NCI-H1694 treated with DMSO at 0.1 percent for 48 hours (cell line): ENCODE measurements at places on chromosomes 4 and X.
A peak's percentile ranks its signal among the peaks of the same experiment; 100 is the strongest.

DNA sequence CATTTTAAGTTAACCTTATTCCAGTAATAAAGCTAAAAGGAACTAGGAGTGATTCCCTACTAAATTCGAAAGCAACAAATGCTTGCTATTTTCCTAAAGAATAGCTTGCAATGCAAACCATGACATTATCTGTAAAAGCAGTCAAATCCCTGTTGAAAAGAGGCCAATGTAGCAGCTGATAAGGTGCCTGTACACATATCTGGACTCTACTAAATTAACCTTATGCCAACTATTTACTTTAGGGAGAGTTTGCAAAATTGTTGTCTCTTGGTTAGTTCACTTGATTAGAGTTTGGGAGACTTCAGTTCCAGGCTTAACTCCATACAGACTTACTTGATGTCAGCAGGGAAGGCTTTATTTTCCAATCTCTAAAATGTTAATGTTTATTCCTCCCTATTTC lies 6.0 kb downstream of the IL13RA2 start:
- DNase-seq, result no peak

DNA sequence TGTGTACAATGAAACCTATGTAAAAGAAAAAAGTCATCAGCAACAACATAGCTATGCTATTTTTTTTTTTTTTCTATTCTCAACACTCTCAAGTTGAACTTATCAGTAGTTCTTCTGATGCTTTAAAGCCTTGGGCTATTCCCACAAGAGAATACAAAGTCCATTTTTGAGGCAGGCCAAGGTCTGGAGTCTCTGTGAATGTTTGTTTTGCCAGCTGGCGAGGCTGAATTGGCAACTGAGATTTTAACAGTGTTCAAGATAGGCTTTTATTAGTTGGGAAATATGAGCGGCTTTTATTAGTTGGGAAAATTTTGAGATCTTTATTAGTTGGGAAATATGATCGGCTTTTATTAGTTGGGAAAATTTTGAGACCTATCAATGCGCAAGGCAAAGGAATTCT lies 336.6 kb downstream of the SLITRK2 start:
- no peak for DNase-seq

GRCh38 chrX:81304563-81304962 lies 102.7 kb downstream of the SH3BGRL start:
- DNase-seq, result no peak

DNA sequence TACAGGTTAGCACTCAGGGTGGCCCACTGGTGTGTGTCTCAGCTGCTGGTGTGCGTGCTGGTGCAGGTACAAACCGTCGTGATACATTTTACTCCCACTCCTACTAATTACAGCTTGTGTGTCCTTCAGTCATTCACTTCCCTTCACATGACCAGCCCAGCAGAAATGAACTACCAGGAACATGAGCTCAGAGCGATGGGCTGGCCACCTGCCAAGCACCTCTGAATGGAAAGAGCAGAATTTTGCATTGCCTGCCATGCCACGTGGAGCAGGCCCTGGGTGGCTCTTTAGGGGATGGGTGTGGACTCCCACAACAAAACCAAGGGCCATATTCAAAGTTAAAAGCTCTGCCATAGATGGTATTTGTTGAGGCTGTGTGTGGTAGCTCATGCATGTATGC lies 58.9 kb upstream of the PGM2 start:
- peak; percentile 6 for DNase-seq

DNA sequence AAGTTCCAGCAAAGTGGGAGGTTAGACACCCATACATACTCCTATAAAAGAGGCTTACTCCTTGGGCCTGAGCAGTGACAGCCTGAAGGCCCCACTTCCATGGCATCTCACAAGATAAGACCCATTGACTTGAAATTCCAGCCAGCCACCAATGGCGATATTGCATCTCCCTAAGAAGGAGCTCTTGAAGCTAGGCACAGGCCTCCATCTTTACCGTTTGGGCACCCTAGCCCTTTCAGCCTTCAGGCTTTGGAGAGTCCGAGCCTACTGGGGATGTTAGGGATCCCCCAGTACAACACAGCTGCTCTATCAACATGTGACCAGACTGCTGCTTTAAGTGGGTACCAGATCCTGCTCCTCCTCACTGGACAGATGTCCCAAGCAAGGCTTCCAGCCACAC lies 189.5 kb downstream of the MAGEE1 start:
- no peak for DNase-seq

DNA sequence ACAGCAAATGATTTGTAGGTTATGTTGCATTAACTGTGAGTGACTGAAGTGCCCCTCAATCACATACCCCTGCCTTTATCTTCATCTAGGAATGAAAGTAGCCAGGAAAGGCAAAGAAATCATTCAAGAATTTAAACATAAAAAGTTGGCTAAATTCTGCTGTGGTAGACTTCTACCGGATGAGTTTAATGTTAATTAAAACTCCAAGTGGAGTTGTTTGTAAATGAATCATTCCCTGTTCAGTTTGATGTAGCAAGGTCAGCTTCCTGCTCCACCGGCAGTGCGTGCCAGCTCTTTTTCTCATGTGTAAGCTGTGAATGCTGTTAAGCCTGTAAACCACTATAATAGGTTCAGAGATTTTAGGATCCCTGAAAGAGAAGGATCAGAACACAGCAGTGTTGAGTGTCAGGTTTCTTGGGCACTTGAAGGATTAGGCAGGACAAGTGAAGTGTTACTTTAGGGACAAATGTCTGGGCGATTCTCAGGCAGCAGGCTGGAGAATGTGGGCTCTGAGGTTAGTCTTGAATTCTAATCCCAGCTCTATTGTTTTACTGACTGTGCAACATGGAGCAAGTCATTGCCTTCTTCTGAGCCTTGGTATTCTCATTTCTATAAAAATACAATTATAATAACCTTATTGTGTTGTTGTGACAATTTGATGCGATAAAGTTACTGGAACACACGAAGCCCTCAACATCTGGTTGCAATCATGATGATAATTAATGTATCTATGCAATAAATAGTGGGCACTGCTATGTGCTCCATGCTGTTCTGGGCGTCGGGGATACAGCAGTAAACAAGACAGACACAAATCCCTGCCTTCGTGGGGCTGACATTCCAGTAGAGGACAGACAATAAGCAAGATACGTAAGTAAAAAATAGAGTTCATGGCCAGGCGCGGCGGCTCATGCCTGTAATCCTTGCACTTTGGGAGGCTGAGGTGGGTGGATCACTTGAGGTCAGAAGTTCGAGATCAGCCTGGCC lies 112.0 kb downstream of the SHROOM3 start:
- no peak for DNase-seq

DNA sequence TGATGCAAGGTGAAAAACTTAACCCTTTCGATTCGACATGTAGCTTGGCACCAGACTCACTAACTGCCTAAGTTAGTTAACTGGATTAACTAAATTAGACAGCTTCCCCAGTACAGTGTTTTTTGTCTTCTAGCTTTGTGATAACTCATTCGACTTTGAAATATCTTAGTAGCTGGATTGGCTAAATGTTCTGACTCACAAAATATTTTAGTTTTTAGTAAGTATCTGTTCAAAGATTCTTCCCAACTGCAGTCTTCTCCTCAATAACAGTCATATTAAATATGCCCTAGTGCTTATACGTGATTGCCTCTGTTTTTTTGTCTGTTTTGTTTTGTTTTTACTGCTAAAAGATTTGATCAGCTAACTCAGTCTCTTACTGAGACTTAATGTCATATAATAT lies 102.9 kb downstream of the KCNIP4 start:
- no peak for DNase-seq

- DNase-seq, result no peak
These were observed 107.3 kb downstream of the DTHD1 start for GRCh38 chr4:36388710-36389109.

GRCh38 chrX:132489578-132490419 lies 961 bp upstream of the MBNL3 start:
- peak; percentile 40 for DNase-seq

GRCh38 chr4:111797455-111798163 lies 347.6 kb upstream of the FAM241A start:
- DNase-seq, result no peak
